ENCODE measurements at places on chromosomes 3 and 15.

GRCh38 chr3:167886690-167887089 is 151.2 kb downstream of the SERPINI1 start:
- peak; percentile 18 for DNase-seq

DNA sequence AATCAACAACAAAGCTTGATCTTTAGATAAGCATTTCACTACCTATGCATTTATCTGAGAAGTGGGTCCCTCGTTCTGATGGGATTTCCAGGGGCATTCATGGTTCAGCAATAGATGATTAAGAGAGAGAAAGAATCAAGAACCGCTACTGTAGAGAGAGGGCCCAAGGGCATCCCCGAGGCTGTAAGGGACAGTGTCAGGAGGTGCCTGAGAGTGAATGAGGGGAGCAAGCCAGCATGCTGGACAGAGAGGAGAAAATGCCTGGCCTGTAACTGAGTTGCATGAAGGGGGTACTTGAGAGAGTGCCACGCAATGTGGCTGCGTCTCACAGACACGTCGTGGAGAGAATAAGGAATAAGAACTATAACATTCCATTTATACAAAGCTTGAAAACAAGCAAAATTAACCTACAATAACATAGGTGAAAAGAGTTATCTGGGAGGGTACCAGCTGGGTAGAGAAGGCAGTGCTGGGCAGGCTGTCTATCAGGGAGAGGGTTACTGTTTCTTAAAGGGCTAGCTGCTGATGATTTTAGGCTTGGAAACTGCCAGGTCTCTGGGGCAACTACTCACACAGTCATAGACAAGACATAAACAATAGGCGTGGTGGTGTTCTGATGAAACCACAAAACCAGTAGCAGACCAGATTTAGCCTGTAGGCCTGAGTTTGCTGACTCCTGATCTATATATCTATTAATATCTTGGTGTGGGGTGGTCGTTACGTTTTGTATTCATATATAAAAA is 374.6 kb upstream of the CFAP20DC start:
- DNase-seq: peak; percentile 77

DNA sequence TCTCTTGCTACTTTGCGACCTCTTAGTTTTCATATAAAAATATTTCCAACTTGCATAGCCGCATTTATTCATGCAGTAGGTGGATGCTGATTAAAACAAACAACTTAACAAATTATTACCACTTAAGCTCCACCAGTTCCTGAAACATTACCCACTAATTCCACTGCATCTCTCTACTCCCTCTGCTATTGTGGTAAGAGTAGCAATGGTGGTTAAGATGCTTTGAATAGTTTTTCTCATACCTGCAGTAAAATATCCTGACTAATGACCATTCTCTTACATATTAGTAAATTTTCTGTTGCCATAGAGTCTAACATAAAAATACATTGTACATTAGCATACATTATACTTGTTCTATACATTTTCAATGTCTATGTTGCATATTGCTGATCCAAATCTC is 397.6 kb upstream of the PLSCR5 start:
- peak; percentile 58 for DNase-seq

DNA sequence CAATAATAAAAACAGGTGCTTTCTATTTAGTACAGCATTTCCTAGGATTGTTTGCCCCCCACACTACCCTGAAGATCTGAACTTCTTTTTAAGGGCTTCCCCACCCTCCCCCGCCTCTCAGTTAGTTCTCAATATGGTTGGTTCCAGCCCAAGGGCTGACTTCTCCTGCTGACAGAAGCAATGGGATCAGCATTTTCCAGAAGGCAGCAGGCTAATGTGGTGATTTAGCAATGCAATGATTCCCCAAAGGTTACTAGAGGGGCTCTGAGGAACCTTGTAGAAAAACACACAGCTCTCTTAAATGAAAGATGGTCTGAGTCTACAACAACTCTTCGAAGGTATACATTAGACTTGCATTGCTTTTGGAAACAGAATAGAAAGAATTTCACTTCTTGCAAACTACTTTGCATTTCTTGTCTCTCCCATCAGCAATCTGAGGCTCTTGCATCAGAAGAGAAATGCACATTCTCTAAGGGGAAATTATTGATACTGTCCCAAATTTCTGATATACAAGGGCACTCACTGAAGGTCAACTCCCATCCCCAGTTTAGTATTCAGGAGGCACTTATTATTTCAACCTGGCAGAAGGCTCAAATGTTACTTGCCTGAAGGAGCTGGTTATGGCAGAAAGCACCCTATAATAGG is 30.3 kb downstream of the FGF12 start:
- DNase-seq: no peak

DNA sequence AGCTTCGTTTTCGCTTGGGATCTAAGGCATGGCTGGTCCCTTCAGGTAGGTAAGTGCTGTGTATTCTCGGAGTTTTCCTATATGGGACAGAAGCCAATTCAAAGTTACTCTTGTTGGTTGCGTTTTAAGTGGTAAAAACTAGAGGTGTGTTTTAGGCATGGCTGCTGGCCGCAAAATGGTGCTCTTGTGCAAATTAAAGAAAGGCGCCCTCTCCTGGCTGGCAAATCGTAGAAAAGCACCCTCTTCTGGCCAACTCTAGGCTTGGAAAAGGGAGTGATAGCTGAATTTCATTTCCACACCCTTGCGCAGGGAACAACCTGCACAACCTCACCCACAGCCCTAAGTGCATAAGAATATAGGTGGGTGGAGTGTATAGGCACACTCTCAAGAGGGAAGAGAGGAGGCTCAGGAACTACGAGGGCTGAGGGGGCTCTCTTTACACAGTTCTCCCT is 23.5 kb downstream of the DRD3 start:
- peak; percentile 14 for DNase-seq

DNA sequence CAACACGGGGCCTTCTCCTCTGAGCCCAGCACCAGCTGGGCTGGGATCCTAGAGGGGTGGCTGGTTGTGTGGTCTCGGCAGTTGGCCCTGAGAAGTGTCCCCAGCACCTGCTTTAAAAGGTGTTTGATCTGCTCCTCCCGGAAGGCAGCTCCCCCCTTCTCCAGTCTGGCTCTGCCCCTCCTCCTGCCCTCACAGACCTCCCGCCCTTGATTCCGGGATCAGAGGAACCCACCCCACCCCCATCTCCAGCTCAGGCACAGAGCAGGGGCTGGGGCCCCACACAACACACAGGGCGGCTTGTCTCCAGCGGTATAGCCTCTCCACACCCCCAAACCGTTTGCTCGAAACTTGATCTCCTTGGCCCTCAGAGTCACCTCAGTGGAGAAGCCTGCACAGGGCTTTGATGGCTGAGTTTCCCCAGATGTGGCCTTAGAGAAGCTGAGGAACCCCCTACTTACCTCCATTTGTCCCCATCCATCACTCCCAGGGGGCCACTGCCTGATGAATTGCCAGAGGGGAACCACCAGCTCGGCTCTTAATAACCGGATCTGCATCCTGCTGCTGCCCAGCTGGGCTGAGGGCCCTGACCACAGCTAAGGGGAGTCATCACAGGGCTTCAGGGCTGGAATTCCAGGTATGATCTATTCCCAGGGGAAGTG is 6.4 kb upstream of the STRA6 start:
- peak; percentile 72 for DNase-seq

GRCh38 chr3:145269106-145269505 is 891.9 kb downstream of the PLOD2 start:
- no peak for DNase-seq

DNA sequence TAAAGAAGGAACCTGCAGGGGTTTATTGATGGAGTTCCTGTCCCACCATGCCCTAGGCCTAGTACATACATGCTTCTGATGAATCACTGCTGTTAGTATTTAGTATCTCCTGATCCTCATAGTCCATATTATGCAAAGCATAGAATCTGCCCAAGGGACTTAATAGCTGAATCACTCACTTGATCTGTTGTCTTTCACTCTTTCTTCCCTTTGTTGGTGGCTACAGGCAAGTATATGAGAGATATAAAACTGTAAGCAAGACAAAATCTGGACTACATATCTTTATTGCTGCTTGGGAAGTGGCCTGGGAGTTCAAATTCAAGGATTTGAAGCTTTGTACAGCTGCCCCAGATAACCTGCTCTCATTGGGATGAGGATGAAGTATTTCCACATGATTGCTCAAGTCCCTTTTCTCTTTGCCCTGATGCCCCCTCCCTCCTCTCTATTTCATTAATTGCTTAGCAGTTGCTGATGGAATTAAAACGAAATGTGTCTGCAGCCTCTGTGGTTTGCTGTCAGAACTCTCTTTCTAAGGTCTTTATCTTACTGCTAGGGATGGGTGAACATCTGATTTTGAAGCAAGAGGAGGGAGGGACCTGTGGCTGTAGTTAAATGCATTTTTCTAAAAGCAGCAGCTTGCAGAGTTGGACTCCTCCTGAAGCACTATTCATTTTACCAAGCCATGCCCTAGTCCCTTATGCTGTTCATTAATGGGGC is 114.1 kb downstream of the ZNF609 start:
- DNase-seq: peak; percentile 69

DNA sequence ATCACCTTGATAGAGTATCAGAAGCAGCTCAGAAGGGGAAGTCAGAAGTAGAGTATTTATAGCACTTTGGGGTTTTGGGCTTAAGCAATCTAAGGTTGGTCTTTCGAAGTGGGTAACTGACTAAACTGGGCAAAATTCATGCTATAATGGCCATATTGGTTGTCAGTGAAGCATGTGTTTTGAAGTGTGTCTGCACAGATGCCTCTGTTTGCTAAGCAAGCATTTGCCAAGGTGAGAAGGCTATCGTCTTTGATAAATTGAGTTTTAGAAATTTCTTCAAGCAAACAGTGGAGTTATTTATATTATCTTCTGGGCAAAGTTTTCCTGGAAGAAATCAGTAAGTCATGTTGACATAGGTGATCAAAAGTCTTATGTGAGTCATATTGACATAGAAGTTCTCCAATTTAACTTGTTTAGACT is 412.8 kb upstream of the TGFBR2 start:
- no peak for DNase-seq

DNA sequence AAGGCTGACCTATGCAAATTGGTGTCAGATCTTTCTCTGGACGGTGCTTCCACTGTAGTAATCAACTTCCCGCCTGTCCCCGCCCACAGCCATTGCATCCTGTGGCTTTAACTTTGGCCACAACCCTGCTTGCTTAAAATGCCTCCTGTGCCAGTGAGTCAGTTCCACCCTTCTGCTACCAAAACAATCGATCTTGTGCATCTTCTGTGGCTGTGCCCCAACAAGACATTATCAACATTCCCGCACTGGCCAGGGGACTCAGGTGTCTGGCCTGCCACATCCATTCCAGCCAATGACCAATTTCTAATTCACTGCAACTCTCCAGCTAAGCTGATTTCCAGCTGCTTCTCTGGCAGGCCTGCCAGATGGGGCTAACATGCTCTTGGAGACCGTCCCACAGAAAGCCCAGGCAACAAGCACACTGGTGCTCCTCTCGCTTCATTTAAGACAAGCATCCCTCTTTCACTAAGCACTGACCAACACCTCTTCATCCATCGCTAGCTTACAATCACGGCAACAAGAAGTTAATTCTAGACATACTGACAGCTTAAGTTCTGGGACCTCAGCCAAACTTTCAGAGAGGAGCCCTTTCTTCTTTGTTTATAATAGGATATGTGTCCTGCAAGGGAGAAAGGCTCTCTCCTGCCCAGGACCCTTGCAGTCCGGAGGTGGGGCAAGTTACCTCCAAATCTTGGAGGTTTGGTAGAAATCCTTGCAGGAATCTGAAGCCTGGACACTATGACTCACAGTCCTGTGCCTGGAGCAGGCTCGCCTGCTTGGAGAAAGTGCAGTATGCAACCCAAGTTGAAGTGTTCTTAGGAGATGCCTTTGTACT is 6.7 kb downstream of the CA12 start:
- DNase-seq: peak; percentile 72

GRCh38 chr3:45555086-45555591 is 39.4 kb upstream of the LIMD1 start:
- DNase-seq: no peak

DNA sequence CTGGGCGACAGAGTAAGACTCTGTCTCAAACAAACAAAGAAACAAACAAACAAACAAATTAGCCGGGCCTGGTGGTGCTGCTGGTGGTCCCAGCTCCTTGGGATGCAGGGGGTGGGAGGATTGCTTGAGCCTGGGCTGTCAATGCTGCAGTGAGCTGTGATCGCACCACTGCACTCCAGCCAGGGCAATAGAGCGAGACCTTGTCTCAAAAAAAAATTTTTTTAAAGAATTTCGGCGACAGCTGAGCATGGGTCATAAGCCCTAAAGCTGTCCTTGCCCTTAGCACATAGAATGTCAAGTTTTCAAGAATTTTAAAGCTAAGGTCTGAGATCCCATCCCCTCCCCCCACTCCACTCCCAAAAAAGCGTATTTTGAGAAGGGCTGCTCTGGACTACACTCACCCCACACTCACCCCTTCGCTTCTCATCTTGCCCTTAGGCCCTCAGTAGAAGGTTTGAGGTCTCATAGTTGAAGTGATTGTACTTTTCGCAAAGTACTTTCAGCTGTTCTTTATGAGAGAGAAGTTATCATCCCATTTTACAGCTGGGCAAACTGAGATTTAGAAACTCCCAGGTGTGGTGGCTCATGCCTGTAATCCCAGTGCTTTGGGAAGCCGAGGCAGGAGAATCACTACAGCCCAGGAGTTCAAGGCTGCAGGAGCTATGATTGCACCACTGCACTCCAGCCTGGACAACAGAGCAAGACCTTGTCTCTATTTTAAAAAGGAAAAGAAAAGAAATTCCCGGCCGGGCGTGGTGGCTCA is 34.3 kb upstream of the FLNB start:
- no peak for DNase-seq

DNA sequence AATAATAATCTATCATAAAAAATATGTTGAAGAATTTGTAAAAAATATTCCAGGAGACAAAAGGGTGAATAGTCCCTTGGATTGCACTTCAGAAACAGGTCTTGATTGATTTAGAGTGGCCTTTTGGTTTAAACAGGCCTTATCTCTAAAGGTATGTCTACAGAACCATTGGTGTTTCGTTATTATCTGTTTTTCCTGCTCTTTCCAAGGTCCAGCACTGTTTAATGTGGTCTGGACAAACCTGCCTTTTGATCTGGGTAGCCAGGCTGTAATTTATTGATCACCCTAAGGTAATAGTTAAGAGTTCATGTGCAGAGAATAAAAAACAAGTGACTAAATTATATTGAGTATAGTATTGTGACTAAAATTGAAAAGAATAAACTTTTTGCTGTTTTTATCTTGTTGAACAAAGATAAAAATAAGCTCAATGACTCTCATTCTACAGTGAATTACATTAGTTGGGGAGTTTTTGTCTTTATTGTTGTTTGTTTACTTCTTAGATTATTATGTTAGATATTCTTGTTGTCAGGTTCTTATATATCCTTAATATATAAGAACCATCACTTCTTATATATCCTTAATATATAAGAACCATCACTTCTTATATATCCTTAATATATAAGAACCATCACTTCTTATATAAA is 25.1 kb downstream of the SLC2A2 start:
- DNase-seq: no peak

DNA sequence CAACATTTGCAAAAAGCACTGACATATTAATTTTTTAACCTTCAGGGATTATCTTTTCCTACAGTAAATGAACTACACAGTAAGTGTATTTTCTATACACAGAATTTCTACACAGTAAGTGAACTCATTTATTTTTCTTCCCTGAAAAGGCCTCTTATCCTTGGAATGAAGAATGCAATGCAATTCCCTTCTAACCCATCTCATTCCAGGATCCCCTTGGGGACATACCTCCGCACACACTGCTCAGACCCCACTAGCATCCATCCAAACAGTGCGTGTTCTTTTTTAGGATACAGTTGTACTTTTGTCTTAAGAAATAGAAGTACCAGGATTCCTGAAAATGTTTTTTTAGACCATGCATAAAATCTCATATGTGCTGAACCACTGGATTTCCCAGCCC is 152.8 kb downstream of the UACA start:
- DNase-seq: peak; percentile 59

GRCh38 chr3:64554096-64554920 is 133.5 kb downstream of the ADAMTS9 start:
- no peak for DNase-seq
